ENCODE measurements at places on chromosomes 2 and 18.

DNA sequence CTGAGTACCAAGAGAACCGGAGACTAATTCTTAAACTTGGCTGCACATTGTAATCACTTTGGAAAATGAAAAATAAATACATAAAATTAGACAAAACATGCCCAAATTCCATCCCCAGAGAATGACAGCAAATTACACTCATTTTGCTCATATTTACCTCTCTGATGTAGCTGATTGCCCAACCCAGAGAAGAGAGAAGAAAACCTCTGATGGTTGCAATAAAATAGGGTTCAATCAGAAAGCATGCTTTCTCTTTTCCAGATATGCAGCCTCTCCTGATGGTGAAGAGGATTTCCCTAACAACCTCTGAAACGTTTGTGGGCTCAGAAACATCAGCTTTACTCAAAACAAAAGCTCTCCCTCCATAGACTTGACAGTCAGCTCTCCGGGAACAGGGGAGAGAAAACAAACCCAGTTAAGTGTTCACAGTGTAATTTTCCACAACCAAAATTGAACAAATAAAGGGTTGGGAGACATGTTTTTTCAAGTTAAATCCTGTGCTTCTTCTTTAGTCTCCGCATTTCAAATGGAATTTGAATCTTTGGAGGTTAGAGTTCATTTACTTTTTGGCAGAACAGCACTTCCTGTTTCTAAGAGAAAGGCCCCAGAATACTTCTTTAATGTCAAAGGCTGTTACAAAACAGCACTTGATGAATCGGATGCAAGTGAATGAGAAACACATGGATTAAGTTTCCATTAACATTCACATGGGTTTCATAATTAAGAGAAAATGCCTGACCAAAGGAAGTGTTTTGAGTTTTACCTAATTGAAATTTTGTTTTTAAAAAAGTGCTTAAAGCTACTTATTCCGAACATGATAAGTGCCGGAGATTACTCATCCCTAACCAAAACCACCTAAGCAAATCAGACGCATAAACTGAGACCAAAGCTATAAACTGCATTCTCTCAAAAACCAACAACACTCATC lies 570.1 kb upstream of the SYT4 start:
- no peak for DNase-seq

GRCh38 chr2:348361-348916 lies 60.5 kb upstream of the ALKAL2 start:
- DNase-seq = no peak

DNA sequence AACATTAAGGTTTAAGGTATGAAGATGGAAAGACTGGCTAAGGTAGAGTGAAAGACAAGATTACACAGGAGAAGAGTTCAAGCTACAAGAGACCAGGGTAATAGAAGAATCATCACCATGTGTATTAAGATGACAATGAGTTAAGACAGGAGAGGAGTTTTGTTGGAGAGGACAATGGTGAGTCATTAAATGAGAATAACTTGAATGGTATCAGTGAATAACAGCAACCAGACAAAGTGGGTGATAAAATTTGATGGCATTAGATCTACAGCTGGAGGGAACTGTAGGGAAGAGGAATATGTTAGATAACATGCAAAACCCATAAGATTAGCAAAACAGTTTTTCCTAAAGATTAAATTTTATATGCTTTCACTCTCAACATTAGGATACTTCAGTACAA lies 18.8 kb upstream of the ENOSF1 start:
- DNase-seq = no peak

- DNase-seq = no peak
Observed at GRCh38 chr2:86272111-86272510, 65.3 kb downstream of the REEP1 start.

GRCh38 chr2:105935063-105935462 lies 190.4 kb downstream of the NCK2 start:
- no peak for DNase-seq

DNA sequence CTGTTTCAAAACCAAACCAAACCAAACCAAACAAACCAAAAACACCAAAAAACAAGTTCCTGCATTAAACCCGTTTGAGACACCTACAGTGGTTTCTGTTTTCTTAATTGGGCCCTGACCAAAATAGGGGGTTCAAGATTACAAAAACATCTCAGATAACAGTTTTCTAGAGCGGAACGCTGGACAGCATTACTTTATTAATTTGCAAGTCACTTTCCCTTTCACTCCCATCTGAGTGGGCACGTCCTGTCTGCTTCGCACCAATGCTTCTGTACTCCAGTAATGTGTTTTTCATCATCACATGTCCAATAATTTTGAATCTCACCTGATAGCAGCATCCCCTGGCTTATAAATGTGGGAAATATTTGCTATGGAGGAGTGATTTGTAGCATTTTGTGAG lies 11.7 kb upstream of the MYO1B start:
- no peak for DNase-seq

- no peak for DNase-seq
Observed at GRCh38 chr2:185417688-185418087, 320.9 kb upstream of the FSIP2 start.

DNA sequence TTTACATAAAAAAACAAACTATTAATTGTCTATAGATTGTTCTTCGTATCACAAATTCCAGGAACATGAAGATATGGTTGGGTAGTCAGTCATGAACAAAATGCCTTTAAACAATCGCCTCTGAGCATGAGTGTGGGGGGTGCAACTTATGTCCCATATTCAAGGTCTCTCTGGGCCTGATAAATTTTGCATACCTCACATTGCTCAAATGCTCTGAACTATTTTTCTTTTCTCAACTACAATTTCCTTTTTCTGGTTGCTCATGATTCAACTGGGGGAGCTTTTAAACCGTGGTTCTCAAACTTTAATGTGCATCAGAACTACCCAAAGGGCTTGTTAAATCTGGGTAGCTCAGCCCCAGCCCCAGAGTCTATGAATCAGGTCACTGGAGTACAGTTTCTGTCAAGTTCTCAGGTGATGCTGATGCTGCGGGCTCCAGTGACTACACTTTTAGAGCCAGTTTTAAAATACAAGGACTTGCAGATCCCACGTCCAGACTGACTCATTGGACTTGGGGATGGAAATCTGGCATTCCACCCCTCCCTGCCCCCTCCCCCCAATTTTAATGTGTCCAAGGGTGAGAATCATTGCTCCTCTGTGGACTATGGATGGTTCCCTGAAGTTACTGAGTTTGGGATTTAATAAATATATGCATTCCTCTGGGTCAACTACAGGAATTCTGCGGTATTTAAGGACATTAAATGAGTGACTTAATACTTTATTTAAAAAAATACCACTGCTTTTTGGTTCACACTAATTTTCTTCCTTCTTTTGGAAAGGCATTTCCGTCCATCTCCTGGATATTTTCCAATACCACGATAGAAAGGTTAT lies 1.5 kb upstream of the GPD2 start:
- DNase-seq = peak; percentile 4
